ENCODE measurements at places on chromosomes 2 and 18. TPM values are rescaled to one million over a fixed set of nuclear protein-coding genes. Genes with fewer than 3 reads are reported as not detected.

The EIF2AK2 gene
- total RNA-seq = 15.7 TPM

The AQP4 gene
- not detected for total RNA-seq

The ALPG gene
- total RNA-seq = not detected

The SLC11A1 gene
- total RNA-seq = 0.08 TPM

The ZC3H6 gene
- total RNA-seq = 1.1 TPM

All from hair follicular keratinocyte (primary cell).